Midbrain (tissue), 1 donor: ENCODE measurements at places on chromosomes 5 and 9.
A peak's percentile ranks its signal among the peaks of the same experiment; 100 is the strongest.

DNA sequence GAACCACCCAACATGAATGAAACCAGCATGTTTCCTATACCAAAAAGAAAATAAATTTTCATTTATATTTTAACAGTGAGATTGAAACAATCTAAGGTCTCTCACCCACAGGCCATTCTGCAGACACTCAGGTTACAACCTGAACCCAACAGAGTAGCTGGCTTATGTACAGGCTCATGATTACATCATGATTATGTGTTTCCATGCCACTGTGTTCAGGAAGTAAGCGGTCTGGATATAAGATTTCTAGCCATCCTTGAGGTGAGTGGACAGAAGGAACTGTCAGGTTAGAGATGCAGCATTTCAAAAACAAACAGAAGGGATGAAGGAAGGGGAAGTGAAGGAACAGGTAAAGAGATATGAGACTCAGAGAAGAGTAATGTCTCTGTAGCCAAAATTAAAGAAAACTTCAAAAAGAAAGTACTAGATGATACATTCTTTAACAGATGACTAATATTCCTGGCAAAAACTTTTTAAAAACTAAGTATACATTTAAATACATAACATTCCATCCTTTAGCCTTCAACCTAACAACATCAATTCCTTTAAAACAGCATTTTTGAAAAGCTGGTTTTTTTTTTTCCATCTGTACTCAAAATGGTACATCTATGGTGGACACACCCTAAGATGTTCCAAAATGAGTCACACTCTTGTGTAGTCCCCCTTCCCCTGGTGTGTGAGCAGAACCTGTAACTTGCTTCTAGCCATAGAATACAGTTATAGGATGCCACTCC, 119.8 kb downstream of the LPAR1 start:
- DNase-seq = no peak

GRCh38 chr5:1732238-1732941, 67.2 kb downstream of the MRPL36 start:
- DNase-seq = no peak

- DNase-seq = no peak
Observed at GRCh38 chr9:4862506-4863250, 69.9 kb downstream of the RCL1 start.

GRCh38 chr5:155082401-155082800, 68.8 kb downstream of the KIF4B start:
- no peak for DNase-seq

GRCh38 chr5:54551292-54551691, 33.7 kb downstream of the SNX18 start:
- DNase-seq = peak; percentile 29
